ENCODE measurements at places on chromosomes 12 and 14.

- no peak for DNase-seq
These were observed 9.4 kb downstream of the IGF1 start for GRCh38 chr12:102470945-102471344.

- DNase-seq = no peak
These were observed 7.6 kb upstream of the CCDC184 start for GRCh38 chr12:48175613-48176416.

GRCh38 chr12:6927379-6928021 is at the start of gene ATN1:
Gene ATN1, plus strand, starts transcription at chr12:6927959. Its CDS starts 6,043 bp downstream, at chr12:6934002.
- DNase-seq = no peak

- DNase-seq = no peak
These were observed 210.5 kb downstream of the SNAPC1 start for GRCh38 chr14:61972711-61973110.

DNA sequence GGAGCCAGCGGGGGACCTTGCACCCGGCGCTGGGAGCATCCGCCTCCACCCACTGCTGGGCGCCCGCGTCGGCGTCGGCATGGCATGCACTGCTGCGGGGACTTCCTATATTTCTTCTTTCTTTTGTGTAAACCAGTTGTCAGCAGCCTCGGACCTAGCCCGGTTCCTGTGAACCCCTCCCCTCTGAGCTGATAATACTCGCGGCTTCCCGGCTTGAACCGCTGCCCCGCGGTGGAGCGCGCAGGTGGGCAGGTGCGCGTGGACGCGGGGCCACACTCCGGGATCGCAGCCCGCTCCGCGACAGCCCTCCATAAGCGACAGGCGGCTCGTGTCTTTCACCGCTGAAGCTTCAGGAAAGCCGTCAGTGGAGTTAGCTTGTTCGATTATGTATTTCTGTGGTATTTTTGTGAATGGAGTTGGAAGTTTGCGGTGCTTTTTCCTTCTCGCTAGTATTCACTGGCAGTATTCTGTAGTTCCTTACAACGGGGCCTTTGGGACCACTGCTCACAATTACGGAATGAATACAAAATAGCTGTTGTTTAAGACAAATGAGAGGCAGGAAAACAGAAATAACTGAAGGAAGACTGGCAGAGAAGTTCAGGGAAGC is 870 bp downstream of the BMAL2 start:
- peak; percentile 71 for DNase-seq

DNA sequence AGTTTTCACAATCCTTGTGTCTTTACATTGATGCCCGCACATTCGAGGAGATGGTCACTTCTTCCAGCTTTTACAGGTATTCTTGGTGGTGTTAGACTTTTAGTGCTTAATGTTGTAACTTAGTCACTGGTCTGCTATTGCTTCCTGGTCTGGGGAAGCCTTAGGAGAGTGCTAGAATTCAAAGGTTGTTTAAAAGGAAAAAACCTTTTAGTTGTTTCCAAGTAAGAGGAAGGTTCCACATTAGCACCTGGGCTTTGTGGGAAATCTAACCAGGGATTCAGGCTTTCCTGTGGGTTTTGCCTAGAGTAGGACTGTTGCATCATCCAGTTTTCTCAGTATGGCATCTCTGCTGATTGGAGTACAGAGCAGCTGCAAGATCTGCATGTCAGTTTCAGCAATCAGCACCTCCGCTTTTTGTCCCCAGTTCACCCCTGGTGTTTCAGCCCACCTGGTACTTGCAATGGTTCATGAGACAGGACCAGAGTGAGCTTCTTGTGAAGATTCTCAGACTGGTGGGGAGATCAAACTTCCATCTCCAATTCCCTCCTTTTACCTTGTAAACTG is 44.0 kb upstream of the PLBD1 start:
- no peak for DNase-seq

DNA sequence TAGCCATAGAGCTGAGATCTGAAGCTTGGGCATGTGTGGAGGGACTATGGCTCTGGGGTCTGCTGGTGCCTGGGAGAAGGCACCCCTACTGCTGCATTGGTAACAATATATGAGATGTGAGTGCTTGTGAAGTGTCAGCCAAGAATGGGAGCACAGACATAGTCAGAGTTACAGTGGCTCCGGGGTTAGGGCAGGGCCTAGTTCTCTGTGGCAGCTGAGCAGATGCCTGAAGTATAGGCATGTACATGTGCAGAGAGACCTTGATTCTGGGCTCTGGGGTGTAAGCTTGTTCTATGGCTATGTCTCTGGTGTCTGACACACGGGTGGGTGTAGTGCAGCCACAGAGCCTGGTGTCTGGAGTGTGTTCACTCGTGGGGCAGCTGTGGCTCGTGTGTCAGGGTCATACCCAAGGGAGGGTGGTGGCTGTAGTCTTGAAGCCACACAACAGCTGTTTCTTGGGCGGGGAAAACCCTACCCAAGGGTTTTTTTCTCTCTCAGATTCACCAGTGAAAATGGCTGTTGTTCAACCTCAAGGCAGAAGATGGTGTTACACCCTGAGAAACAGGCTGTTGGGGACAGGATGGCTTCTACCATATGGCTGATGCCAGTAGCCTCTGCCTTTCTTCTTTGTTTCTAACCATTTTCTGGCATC is 11.9 kb upstream of the TCL1A start:
- DNase-seq = no peak

GRCh38 chr12:94679554-94680195 is 29.3 kb upstream of the TMCC3 start:
- no peak for DNase-seq

GRCh38 chr12:109775172-109775881 is 57.9 kb downstream of the TRPV4 start:
- DNase-seq = peak; percentile 61

DNA sequence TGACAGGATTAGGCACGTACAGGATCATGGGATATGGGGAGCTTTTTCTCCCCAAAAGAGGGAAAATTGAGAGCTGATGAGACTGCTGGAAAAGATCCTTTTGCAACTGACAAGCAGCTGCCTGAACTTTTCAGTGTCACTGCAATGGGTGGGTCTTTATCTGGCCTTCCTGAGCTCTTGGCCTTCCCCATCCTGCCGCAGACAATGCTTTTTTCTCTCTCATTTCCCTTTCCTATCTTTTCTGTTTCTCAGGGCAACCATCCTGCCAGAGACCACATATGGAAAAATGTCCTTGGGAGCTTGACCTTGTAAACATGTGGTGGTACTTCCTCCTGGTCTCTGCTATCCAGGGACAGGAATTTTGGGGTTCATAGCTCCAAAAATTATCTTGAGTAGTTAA is 75.8 kb downstream of the CALM1 start:
- DNase-seq = no peak

GRCh38 chr14:53331921-53332320 is 178.8 kb upstream of the DDHD1 start:
- no peak for DNase-seq

DNA sequence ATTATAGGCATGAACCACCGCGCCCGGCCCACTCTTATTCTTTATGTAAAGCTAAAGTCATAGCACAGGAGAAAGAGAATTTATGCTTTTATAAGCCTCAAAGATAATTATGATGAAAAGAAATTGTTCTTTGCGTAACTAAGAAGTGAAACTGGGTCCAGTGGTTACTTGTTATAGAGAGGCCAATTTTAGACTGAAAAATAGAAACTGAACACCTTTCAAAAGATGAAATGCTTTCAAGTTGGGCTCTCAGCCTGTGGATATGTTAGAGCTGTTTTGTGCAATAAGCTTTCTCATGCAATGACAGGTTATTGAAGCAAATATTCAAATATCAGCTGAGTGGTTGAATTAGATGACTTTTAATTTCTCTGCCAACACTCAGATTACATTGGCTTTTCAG is 7.9 kb downstream of the TMEM253 start:
- DNase-seq = no peak

- DNase-seq = no peak
These were observed 175.8 kb upstream of the NPAS3 start for GRCh38 chr14:32762886-32763285.

GRCh38 chr12:130075497-130076076 is 86.7 kb upstream of the FZD10 start:
- no peak for DNase-seq

- DNase-seq = no peak
These were observed 382.4 kb downstream of the APAF1 start for GRCh38 chr12:99027461-99027860.

- DNase-seq = no peak
These were observed 208.3 kb downstream of the PHETA1 start for GRCh38 chr12:111160350-111161241.

- DNase-seq = no peak
These were observed 10.4 kb downstream of the NGB start for GRCh38 chr14:77260631-77261030.

DNA sequence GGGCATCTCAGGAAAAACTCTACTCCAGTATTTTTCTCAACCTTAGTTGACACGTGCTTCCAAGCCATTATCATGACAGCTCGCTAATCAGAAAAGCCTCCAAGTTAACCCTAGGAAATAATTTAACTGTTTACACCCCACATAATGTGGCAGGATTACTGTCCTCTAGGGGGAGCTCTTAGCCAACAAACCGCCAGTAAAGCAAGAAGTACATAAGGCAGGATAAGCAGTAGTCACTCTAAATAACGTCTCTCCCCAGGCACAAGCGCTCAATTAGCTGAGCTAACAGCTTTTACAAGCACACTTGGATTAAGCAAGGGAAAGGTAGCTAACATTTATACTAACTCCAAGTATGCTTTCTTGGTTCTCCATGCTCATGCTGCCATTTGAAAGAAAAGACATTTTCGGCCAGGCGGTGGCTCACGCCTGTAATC is 22.8 kb downstream of the APOBEC1 start:
- DNase-seq = peak; percentile 4

DNA sequence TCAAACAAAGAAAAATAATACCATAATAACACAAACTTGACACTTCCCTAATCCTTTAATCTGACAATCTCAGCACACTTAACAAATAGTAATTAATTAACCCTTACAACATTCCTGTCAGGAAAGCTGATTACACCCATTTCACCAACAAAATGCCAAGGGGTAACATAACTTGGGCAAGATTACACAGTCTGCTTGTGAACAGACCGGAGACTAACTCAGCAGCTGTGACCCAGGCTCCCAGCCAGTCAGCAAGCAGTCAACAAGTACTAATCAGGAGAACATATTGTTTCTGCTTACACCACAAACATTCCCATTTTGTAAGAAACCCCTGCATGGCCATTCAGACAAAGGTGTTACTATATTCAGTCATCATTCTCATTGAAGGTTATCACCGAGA is 592.5 kb upstream of the FLRT2 start:
- DNase-seq = no peak

DNA sequence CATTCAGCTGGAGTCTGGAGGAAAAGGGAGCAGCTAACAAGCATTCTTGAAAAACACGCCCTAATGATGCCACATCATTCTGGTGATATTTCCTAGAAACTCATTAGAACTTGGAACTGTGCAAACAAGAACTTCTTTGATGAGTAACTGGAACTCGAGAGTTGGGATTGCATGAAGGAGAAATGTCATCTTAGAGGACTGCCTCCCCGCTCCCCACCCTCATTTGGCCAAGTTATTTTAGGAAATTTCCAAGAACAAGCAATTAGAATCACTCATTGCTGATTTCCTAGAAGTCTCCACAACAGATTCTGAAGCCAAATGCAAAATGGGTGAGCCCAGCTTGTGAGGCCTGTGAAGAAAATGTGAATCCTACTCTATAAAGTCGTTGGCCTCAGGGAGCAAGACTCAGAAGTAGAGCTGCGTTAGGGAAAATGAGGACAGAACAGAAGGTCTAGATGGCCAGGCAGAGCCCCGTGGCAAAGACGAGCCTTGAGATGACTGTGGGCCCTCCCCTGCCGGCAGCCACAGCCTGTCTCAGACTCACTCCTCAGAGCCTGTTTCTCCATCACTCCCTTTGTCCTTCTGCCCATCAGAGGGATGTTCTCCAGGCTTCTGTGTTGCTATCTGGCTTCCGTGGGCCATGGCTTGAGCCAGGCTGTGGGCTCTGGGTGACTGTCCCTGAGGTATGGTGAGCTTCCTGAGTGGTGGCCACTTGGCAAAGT is 38.4 kb downstream of the RTL1 start:
- DNase-seq = no peak

DNA sequence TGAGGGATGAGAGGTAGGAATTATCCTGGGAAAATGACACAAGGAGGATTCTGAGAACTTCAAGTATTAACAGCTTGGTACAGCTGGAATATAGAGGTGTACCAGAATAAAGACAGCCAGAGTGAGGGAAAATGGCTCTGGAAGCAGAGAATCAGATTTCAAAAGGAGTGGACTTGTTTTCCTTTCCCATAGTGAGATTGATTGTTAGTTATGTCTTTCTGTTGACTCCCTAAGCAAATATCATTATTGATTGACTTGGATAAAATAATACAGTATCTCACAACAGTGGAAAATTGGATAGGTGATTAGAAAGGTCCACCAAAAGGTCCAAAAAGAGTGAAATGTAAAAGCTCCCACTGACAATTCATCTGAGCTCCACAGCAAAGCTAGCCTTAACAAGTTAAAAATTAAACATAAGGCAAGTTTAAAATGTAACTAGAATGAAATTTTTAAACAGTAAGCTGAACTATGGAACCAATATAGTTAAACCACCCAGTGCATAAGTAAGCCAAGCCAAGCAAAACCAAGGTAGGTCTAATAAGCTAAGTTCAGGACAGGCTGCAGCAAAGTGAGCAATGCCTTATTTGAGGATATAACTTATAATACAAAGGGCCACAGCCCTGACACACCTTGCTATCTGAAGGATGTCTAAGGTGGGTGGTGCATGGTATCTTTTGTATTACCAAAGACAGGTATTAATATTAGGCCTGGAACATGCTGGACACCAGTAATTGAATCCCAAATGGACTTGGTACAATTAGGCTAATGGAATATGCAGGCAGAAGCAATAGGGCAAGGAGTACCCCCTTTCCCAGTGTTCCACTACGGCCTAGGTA is 21.8 kb downstream of the ENTPD5 start:
- DNase-seq = no peak

DNA sequence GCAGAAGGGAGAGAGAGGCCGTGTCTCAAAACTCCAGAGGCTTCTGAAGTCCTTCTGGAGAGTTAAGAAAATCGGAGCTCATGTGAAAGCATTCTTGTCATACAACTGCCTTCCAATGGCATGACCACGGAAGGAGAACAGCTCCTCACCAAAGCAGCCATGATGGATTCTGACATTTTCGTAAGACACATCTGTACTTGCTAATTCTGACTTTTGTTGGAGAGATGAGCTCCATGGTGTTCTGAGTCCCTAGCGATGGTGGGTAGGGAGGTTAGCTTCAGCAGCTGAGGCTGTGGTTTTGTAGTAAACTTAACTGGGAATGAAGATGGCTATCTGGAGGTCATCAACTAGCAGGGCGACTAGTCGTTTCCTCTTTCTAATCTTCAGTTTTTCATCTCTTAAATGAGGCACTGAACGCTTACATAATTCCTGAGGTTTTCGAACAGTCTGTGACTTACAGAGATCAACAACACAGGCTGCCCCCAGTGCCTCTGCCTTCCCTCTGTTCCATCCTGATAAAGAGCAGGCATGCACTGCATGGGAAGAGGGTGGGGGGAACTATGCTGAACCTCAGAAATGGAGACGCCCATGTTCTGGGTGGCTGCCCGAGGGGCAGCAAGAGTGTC is 28.6 kb upstream of the DICER1 start:
- peak; percentile 75 for DNase-seq

DNA sequence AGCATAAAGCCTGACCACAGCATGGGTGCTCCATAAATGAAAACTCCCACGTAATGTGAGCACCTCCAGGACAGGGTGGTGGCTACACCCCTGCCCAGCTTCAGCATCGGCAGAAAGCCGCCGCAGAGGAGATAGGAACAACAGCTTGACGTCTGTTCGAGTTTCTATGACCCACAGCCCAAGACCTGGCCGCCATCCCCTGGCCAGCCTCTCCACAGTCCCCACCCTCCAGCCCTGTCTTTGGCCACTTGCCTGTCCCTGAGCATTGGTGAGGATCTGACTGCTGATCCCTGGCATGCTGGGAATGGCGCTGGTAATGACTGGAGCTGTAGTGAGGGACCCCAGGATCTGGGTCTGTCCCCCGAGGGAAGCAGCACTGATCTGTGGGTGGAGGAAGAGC is 21.3 kb downstream of the POU6F1 start:
- DNase-seq = no peak
